ENCODE measurements at places on chromosomes 7 and 10.

DNA sequence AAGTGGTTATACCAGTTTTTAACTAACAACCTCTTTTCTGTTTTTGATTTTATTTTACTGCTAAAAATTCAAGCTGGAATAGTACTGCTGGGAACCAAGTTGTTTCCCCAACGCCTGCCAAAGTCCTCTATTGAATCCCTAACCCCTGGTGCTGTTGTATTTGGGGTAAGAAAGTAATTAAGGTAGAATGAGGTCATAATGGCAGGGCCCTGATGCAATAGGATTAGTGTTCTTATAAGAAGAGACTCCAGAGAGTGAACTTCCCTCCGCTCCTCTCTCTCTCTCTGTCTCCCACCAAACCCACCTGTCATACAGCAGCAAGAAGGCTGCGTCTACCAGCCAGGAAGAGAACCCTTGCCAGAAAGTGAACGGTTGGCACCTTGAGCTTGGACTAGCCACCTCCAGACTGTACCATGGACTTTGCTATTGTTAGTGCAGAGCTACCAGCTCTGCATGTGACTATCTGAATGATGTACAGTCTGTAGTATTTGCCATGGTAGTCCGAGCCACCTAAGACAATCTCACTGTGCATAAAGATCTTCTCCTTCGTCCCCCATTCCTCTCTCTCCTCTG is 86.5 kb upstream of the KLF6 start:
- no peak for DNase-seq

GRCh38 chr7:146106319-146106718 is 10.3 kb upstream of the CNTNAP2 start:
- no peak for DNase-seq

DNA sequence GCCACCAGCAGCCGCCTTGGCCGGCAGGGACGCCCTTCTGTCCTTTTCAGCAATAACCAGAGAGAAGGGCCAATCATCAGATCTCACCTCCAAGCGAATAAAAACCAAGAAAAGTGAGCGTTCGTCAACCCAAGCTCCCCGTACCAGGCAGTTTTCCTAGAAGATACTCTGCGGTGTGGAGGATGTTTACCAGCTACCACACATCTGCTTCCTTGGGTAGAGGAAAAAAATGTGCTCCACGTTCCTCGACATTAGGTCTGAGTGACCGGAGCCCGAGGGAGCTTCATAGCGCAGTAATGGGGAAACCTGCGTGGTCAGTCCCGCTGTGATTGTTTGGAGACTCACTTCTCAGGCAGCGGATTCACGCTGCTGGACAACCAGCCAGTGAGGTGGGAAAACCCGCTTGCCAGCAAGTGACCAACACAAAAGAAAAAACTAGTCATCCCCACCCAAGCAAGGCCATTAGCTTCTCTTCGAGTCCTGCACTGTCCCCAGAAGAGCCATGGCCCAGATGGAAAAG is 73.0 kb downstream of the ZRANB1 start:
- no peak for DNase-seq

- no peak for DNase-seq
Measured at GRCh38 chr7:50475340-50475739, 25.2 kb upstream of the FIGNL1 start.

DNA sequence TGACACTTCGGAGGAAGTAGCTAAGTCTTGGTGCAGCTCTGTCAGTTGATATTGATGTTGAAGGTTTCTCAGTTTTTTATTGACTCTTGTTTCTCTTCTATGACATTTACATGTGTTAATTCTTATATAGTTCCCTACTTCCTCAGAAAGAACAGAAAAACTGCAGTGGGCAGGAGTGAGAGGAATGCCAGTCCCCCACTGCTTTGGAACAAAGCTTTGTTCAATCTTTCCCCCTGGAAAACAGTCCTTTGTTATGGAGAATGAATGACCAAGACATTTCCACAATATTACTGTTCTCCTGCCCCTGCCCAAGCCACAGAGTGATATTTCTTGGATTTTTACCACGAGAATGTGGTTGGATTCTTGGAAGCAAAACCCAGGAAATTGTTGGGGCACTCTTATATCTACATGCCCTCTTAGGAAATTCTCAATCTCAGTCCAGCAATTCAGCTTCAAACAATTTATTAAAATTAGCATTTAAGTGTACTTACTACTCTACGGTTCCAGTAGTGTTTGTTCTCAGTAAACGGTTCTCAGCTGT is 258.0 kb upstream of the KCND2 start:
- no peak for DNase-seq

- DNase-seq, result no peak
Measured at GRCh38 chr10:62433901-62434300, 59.7 kb downstream of the ZNF365 start.

DNA sequence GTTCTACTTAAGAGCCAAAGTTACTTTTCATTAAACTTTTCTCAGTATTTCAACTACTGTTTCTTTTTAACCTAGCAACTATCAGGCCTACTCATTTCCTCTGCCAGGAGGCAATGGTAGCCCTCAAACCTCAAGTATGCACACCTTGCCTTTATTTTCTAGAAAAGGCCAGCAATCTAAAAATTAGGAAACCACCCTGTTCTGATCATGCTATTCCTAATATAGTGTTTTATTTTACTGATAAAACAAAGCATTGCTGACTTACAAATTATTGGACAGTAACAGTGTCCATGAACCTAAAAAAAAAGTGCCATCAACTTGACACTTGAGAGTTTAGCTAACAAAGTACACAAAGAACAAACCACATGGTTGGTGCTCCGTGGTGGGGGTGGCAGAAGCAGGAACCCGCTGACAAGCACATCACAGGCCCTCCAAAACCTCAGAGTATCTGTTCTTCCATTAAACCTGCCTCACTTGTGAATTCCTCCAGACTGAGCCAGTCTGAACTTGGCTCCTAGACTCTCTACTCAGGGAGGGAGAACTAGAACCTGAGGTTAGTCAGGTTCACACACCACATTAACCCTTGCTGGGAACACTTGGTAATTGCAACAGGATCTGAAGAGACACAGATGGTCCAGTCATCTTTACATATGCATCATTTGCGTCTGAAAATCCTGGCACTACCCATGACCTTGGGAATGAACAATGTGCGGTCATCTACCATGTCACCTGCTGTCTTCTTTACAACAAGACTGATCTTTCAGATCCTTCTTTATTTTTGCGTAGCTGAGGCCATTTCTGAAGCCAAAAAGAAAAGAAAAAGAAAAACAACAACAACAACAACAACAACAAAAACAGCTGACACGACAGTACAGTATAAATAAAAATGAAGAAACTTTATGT is 31.9 kb downstream of the PIP4K2A start:
- peak; percentile 41 for DNase-seq

GRCh38 chr7:44678471-44679179 is 70.0 kb upstream of the ZMIZ2 start:
- DNase-seq, result peak; percentile 69

GRCh38 chr10:3482200-3482993 is 302.6 kb downstream of the KLF6 start:
- DNase-seq, result peak; percentile 92

- peak; percentile 1 for DNase-seq
Measured at GRCh38 chr10:27319752-27320431, 79.3 kb upstream of the ACBD5 start.

GRCh38 chr10:24695452-24695851 is 28.2 kb downstream of the ARHGAP21 start:
- DNase-seq, result no peak

DNA sequence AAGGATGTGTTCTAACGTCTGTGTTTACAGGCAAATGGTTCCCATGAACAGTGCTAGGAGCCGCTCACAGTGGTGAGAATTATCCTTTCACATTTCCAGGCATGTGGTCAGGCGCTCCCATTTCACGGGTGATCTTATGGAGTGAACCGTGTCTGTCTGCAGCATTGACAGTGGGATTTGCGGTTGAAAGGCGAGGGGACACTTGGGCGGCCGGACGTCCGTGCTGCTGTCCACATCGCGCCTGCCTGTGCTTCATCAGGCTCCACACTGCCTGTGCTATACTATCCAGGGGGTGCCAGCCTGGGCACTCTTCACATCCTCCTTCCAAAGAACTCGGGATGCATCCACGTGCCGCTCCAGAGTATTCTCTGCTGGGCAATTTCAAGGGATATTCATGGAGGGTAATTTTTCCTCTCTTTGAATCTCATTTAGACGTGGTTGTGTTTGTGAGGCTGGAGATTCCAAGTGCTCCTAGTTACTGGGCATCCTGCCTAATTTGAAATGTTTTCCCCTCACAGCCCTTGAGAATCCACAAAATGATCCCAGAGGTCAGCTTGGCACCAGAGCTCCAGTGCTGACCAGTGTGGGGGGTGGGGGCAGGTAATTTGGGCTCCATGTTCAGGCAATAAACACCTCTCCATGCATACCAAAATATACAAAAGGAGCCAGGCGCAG is 61.9 kb upstream of the EBF3 start:
- DNase-seq, result no peak

- no peak for DNase-seq
Measured at GRCh38 chr10:106740-107139, 28.5 kb upstream of the ZMYND11 start.

DNA sequence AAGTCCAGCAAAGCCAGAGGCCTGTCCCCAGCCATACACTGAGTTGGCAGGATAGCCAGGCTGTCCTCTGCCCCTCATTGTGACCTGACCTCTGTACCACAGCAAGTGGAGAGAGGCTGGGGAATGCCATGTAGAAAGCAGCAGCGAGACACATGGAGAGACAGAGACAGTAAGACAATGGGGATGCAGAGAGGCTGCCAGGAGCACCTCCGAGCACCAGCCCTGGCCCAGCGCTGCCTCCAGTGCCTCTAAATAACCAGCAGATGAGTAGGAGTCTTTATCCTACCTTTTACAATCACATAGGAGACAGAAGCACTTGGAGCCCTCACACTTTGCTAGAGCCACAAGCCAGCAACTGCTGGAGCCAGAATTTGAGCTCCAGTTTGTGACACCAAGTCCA is 8.1 kb downstream of the GDF2 start:
- no peak for DNase-seq

DNA sequence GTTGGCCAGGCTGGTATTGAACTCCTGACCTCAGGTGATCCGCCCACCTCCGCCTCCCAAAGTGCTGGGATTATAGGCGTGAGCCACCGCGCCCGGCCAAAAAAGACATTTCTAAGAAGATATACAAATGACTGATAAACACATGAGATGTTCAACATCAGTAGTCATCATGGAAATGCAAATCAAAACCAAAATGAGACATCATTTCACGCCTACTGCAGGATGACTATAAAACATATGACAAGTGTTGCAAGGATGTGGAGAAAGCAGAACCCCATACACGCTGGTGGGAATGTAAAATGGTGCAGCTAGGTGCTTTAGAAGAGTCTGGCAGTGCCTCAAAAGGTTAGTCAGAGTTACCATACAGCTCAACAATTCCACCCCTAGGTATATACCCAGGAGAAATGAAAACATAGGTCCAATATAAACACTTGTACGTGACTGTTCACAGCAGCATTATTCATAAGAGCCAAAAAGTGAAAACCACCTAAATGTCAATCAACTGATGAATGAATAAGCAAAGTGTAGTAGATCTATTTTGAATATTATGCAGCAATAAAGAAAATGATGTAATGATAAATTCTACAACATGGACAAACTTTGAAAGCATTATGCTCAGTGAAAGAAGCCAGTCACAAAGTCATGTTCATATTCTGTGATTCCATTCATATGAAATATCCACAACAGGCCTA is 24.5 kb downstream of the TMEM209 start:
- DNase-seq, result no peak

DNA sequence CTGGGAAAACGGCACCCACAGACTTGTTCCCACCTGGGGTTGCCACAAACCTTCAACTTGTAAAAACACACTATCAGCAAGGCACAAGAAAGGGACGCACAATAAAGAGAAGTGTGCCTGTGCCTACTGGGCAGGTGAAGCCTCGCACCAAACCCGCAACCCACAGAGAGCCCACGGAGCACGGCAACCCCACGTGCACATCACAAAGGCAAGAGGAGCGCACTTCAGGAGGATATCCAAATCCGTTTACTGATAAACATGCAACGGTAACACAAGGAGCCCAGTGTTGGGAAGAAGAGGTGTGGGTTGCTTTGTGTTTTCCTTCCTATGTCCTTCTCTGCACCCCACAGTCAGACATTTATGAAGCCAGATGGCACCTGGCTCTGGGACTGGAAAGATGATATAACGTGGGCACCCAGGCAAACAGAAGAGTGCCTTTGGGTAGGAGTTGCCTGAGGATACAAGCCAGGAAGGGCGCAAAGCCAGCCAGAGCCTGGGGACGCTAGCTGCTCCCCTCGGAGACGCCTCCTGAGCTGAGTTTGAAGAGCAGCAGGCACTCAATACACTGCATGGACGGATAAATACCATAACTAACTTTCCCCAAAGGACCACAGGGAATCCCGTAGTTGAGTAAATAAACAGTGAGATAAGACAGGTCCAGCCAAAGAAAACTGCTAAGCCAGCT is 41.6 kb downstream of the TCERG1L start:
- DNase-seq, result no peak

- DNase-seq, result no peak
Measured at GRCh38 chr10:85602713-85603112, 763.9 kb downstream of the GRID1 start.

- no peak for DNase-seq
Measured at GRCh38 chr10:5809527-5810154, 3.6 kb downstream of the GDI2 start.

GRCh38 chr7:70568674-70569334 is 563.1 kb upstream of the GALNT17 start:
- DNase-seq, result no peak

DNA sequence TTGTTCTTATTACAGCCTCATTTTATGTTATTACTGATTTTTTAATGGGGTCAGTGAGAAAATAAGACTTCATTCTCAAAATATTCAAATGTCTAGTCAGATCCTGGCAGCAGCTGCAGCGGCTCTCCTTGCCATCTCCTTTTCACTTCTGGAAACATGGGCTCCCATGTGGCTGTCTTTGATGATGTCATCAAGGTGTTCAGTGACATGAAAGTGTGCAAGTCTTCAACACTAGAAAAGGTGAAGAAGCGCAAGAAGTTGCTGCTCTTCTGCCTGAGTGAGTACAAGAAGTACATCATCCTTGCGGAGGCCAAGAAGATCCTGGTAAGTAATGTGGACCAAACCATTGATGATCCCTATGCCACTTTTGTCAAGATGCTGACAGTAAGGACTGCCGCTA is 19.6 kb downstream of the KLLN start:
- DNase-seq, result peak; percentile 11

- peak; percentile 15 for DNase-seq
Measured at GRCh38 chr10:75019370-75019769, 92.1 kb upstream of the SAMD8 start.

GRCh38 chr10:14543046-14543903 is 212.6 kb upstream of the FRMD4A start:
- no peak for DNase-seq

- no peak for DNase-seq
Measured at GRCh38 chr10:113495553-113495952, 57.3 kb upstream of the HABP2 start.

GRCh38 chr10:122084286-122085041 is 95.5 kb downstream of the TACC2 start:
- DNase-seq, result no peak

GRCh38 chr10:81995254-81995653 is 120.3 kb downstream of the NRG3 start:
- no peak for DNase-seq

GRCh38 chr7:137772748-137773147 is 74.0 kb downstream of the DGKI start:
- DNase-seq, result peak; percentile 96
